ENCODE measurements at places on chromosomes 3 and 15. TPM values are rescaled to one million over a fixed set of nuclear protein-coding genes. Genes with fewer than 3 reads are reported as not detected.

Gene PLCL2
- total RNA-seq: 67.1 TPM

GRCh38 chr15:71730277-71731144 is 79.8 kb upstream of the NR2E3 start:
- no peak overlapping the region for H3K27ac ChIP-seq
- no peaks in the 10 kb centered on the region for H3K4me1 ChIP-seq
- H3K4me3 ChIP-seq: no peak overlapping the region
- no peaks in the 10 kb centered on the region for H3K27me3 ChIP-seq
- peak; percentile 9 for DNase-seq

- H3K36me3 ChIP-seq: peaks cover 59% of the 10 kb centered on the region
- no peaks in the 10 kb centered on the region for H3K27me3 ChIP-seq
- H3K4me1 ChIP-seq: no peaks in the 10 kb centered on the region
- no peak overlapping the region for H3K4me3 ChIP-seq
- H3K27ac ChIP-seq: no peak overlapping the region
- DNase-seq: no peak
Measured at GRCh38 chr15:77030928-77031375, 36.0 kb downstream of the PSTPIP1 start.

- H3K27me3 ChIP-seq: no peaks in the 10 kb centered on the region
- no peaks in the 10 kb centered on the region for H3K36me3 ChIP-seq
- no peaks in the 10 kb centered on the region for H3K4me1 ChIP-seq
- no peak overlapping the region for H3K27ac ChIP-seq
- no peak overlapping the region for H3K4me3 ChIP-seq
- no peak for DNase-seq
Measured at GRCh38 chr3:39433642-39434041, 27.1 kb downstream of the RPSA start.

Data from CD4-positive, alpha-beta memory T cell (primary cell).